ENCODE measurements at places on chromosomes 1 and 21.
A peak's percentile ranks its signal among the peaks of the same experiment; 100 is the strongest.

DNA sequence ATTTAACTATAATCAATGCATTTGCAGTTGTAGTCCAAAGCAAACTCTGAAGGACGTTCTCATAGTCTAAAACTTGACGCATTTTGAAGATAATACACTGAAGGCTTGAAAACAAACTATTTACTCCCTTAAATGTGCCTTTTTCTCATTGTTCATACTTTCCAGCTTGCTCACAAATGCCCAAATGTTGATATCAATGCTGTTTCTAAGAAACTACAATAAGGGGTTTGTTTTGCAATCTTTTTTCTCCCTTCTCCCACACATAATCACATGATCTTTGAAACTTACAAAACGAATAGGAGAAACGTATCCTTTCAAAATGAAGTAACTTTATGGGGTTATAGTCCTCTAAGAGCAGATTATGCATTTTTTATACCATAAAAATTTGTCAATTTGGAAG, 508.7 kb downstream of the DPYD start:
- DNase-seq = no peak

DNA sequence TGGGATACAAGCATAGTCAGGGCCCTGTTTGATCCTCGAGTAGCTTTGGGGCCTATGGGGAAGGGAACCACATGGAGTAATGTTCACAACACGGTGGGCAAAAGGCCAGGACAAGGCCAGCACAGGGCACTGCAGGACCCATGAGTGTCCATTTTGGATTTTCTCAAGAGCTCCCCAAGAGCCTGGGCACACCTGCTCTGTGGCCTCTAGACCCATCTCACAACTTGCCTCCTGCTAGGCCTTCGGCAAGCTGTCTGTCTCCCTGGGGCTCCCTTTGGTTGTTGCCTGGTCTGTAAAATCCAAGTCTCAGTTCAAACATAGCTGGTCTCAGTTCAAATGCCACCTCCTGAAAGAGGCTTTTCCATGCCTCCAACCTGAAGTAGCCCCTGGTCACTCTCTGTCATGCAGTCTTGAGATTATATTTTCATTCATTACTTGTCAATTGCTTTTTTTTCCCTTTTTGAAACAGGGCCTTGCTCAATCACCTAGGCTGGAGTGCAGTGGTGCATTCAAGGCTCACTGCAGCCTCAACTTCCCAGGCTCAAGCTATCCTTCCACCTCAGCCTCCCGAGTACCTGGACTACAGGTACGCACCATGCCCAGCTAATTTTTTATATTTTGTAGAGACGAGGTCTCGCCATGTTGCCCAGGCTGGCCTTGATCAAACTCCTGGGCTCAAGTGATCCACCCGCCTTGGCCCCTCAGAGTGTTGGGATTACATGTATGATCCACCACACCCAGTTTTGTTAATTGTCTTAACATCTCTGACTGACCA, 107.4 kb downstream of the MATN1 start:
- no peak for DNase-seq

DNA sequence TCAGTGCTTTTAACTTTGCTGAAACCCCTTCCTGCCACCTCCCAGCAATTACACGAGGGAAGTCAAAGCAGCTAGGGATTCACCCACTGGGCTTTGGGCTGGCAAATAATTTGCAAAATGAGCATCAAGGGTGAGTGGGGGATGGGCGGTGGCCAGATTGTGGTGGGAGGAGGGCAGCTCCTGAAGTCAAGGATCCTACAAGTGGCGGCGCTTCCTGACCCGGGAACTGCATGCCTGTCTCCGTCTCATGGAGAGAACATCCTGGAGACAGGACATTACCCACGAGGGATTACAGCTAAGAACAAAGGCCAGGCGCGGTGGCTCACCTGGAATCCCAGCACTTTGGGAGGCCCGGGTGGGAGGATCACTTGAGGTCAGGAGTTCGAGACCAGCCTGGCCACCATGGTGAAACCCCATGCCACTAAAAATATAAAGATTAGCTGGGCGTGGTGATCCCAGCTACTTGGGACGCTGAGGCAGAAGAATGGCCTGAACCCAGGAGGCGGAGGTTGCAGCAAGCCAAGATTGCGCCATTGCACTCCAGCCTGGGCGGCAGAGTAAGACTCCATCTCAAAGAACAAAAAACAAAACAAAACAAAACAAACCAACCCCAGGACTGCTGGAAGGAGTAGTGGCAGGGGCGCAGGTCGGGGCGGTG, 12.9 kb downstream of the TTC34 start:
- DNase-seq = no peak

DNA sequence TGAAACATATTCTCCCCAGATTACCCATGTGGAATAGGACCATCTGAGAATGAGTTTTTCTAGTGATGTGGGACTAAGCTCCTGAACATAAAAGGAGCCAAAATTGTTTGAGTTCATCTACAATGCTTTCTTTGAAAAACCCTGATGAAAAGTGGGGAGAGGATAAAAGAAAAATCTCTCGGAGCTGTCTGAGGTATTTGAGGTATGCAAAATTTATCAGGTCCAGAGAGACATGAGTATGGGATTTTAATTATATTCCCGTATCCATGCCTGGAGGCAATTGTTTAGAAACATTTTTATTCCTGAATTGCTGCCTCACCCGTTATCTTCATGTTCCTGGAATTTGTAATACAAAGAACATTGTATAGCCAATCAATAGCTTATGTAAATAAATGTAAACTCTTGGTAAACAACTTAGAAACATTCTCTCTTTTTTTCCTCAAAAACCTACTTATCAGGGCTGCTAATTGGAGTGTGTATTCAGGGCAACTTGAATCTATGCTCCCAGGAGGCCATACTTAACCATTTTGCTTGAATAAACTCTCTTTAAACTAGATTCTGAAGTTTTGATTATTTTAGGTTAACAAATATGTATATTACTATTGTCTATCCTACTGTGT, 109.3 kb upstream of the OLFM3 start:
- no peak for DNase-seq

DNA sequence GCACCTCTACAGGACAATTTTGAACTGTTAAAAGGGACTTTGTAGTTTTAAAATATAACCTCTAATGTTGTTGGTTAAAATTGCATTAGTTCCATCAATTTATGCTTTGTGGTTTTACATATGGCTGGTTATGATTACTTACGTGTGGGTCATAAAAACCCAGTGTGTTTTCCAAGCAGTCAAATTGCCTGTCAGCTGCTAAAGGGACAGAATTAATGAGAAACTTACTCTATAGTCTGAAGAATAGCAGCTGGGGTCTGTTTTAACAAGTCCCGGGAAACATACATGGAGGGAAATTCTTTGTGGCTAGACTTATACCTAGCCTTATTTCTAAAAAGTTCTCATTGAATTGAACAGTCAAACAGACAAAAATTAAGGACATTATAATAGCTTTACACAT, 820.9 kb upstream of the ADGRL4 start:
- DNase-seq = no peak

DNA sequence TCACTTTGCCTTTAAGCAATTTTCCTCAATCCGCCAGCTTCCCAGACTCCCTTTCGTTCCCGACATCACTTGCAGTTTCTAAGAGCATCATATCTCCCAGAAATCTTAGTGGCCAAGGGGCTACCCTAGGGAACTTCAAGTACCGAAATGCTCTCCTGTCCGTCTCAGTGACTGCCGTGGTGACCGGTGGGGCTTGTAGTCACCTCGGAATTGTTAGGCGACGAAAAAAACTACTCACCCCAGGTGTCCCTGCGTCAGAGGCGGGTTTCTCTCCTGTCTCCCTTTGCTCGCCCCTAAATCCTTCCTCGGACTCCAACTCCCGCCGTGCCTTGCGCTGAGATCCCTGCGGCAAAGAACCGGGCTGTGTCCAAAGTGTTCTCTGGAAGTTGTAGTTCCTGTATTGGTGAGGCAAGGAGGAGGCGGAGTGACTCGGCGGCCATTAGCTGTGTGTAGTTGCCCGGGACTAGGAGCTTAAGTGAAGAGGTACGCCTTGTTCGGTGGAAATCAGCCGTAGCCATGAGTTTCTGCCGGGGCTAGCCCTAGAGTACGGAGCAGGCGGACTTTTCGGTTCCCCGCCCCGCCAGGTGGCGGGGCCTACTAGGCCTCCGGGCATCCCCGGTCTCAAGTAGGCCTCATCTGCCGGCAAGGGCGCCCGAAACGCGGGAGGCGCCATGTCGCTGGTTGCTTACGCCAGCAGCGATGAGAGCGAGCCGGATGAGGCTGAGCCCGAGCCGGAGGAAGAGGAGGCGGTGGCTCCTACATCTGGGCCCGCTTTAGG, at the start of gene PRCC:
PRCC (plus strand) TSS at position 435 of the 778 bp plus-strand sequence; CDS start at position 672, 237 bp downstream.
- peak; percentile 96 for DNase-seq

GRCh38 chr1:156154317-156154749, 948 bp downstream of the SEMA4A start:
- DNase-seq = no peak

DNA sequence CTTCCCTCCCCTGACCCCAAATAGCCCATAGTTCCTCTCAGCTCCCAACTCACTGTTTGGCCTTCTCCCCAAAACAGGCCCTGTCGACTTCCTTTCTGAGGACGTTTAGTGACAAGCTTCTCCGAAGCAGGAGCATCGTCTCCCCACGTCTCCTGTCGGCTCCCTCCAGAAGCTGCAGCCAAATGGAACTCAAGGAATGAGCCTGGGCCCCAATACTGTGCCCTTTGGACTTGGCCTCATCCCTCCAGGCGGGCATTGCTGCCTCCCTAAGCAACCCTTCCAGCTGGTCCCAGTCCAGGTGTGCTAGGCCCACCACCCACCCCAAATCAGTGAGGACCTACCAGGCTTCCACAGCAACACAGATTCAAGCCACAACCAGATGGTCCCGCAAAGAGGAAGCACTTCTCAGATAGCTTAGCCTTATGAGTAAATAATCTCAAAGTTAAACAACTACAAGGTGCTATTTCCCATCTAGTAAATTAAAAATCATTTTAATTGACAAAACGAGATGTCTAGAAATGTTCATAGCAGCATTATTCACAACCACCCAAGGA, 33.0 kb downstream of the ACOT7 start:
- DNase-seq = no peak

DNA sequence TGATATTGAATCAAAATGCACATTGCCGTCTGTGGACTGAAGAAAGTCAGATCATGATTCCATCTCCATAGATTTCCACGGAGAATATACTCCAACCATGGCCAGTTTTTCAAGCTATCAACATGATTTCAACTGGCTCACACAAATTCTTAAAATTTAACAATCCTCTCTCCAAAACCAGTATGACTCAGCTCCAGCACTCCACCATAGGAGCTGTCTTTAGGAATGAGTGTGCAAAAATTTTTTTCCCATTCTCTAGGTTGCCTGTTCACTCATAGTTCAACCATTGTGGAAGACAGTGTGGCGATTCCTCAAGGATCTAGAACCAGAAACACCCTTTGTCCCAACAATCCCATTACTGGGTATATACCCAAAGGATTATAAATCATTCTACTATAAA, 40.8 kb downstream of the RGL1 start:
- DNase-seq = no peak

- no peak for DNase-seq
Measured at GRCh38 chr1:115275216-115275615, 62.8 kb downstream of the NGF start.

GRCh38 chr1:232369451-232370296, 260.3 kb downstream of the SIPA1L2 start:
- DNase-seq = no peak

GRCh38 chr1:46667782-46668760, at the start of gene ATPAF1:
TSS of gene ATPAF1 (minus strand) at chr1:46668364. CDS start at chr1:46668322, 42 bp downstream.
- peak; percentile 43 for DNase-seq

DNA sequence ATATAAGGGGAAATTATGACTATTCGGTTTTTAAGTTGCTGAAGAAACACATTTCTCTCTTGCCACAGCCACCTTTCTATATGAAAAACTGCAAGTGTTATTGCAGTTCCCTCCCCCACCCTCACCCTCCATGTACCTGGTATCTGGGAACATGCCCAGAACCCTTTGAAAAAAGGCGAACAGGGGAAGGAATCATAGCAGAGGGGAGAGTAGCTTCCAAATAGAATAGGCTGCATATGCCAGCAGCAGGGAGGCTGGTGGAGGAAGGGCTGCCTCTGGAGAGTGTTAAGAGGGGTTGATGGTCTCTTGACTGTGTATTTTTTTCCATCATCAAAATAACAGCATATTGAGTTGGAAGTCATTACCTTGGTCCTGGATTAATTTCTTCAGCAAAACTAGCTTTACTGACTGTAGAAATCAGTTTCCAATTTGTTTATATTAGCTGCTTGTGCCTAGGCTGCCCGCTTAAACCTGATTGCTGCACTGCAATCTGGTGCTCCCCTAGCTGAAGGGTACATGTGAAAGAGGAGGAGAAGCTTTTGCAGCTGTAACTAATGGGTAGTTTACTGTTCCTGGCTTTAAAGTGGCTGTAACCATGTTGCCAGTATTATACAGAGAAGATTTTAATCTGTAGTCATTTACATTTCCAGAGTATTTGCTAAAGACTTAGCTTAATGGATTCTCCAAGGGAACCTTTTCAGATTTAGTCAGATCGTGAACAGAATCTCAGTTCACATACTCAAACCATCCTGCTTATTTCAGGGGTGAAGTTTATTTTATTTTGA, 22.7 kb downstream of the AHCYL1 start:
- DNase-seq = no peak

DNA sequence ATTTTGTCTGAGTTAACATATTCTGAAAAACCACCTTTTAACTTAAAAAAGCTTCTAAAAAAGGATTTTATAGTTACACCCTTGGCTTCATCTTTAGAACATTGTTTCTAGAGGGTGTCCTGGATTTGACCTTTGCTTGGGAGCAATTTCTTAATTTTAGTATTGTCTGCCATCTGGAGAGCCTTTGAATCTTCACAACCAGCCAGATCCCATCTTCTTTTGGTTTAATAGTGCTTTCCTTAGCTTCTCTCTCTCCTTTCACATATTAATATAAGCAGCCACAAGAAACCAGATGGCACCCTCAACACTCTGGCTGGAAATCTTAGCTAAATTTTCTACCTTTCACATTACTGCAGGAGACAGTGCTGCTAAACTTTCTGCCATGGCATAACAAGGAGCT, 76.5 kb upstream of the TSPAN2 start:
- no peak for DNase-seq

DNA sequence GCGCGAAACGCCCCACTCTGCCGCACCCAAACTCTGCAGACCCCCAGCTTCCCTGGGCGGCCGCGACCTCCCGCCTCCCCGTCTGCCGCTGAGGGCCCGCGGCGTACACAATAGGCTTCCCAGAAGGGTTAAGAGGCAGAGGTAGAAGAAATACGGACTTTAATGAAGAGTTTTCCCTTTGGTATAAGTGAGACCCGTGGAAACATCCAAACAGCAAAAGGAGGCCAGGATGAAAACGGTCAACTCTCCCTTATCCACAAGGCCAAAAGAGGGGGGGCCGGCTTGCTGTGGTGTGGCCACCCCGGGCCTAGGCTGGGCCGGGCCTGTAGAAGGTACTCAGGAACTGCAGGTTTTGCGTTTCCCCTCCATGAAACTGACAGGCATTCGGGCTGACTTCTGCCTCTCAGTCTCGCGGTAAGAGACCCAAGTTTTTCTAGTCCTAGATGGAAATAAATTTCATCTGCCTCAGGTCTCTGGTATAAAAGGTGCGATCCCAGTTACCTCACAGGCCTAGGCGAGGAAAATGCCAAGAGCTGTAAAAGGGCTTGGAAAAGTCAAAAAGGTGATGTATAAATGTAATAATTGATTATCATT, 671 bp upstream of the PYGO2 start:
- DNase-seq = no peak

- no peak for DNase-seq
Measured at GRCh38 chr1:53367503-53368313, 39.8 kb upstream of the LRP8 start.

- DNase-seq = no peak
Measured at GRCh38 chr21:43825936-43826622, 36.7 kb downstream of the RRP1 start.

GRCh38 chr1:236131916-236132315, 10.4 kb upstream of the GPR137B start:
- no peak for DNase-seq
